Omental fat pad (tissue), 4 donors: ENCODE measurements at places on chromosomes 1 and 21.

DNA sequence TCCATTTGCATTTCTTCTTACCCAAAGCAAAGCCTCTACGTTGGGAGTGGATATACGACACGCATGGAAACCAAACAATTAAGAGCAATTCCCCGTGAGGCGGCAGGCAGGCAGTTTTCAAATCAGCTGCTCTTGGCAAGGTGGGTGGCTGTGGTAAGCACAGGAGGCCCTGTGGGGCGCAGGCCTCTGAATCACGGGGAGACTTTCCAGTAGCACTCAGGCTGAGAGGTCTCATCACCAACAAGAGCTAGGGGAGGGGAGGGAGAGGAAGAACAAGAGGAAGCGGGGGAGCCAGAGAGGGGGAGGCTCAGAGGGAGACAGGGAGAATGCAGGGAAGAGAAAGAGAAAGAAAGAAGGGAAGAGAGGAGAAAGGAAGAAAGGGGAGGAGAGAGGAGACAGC lies 56.4 kb downstream of the MT1HL1 start:
- no peak for DNase-seq

DNA sequence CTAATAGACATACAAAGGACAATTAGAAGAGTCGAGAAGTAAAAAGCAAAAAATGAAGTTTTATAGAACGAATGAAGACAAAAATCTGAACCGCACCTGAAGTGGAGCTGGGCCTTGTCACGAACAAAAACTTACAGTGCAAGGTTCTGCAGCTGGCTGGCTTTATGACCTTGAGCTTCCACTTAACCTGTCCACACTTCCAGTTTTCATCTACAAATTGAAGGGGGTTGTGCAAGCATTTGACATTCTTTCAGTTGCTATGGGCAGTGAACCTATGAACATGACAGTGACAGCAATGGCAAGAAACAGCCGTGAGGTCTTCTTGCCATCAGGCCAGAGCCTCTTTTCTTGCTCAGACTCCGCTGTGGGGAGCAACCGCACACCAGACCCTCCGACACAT lies 93.2 kb downstream of the DSCAM start:
- no peak for DNase-seq

DNA sequence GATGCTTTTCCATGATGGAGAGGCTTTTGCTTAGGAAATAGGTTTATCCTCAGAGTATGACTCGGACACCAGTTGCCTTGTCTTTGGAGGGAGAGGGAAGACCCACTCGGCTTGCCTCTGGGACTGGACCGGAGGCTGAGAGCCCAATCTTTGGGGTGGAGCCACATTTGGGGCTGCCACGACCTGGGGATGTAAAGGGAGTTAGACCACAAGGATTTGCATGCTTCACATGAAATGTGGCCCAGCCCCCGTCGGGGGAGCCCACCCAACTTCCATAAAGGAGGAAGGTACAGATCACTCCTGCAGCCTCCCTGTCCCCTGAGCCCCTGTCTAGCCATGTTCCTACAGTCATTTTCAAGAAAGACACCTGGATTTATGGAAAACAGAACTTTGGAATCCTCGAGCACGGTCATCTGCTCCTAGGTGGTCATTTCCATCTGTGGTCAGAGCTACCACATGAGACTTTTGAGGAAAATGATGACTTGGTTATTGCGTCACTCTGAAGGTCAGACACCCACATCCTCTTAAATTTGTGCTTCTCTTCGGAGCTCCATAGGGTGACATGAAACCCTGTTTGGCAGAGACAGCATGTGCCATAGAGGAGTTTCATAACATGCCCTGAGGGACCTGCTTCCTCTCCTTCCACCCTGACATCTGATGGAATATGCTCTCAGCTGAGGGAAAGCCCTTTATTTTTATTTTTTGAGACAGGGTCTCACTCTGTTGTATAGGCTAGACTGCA lies 99.4 kb upstream of the SLC45A1 start:
- no peak for DNase-seq

DNA sequence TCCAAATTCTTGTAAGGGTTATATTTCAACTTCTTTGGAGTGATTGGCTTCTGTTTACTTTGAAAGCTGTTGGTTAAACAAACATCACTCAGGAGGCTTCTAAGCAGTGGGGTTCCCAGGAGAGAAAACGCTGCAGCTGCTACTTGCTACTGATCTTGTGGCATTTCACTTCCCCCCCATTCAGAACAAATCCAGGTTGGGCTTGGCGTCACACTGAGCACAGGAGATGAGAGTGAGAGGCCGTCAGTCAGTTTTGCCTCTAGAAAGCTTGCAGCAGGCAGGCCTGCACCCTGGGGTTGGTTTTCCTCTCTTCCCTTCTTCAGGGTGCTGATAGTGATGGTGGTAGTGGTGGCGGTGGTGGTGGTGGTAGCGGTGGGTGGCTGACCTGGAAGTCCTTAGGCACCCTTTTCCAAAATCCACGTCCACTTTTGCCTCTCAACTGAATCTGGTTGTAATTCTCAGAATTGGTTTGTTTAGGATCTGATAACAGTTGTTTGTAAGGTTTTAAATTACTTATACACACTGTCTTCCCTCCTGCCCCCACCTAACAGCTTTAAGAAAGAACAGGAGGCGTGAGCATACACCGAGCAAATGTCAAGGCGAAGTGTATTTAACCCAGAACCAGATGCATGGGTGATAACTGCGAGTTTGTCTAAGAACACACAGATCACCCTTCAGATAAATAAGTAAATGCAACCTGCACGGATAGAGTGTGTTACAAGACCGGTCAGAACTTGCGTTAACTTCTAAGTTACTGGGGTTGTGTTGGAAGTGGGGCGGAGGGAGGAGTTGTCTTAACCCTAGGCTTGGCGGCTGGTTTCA lies 3.2 kb upstream of the PROX1 start:
- no peak for DNase-seq

DNA sequence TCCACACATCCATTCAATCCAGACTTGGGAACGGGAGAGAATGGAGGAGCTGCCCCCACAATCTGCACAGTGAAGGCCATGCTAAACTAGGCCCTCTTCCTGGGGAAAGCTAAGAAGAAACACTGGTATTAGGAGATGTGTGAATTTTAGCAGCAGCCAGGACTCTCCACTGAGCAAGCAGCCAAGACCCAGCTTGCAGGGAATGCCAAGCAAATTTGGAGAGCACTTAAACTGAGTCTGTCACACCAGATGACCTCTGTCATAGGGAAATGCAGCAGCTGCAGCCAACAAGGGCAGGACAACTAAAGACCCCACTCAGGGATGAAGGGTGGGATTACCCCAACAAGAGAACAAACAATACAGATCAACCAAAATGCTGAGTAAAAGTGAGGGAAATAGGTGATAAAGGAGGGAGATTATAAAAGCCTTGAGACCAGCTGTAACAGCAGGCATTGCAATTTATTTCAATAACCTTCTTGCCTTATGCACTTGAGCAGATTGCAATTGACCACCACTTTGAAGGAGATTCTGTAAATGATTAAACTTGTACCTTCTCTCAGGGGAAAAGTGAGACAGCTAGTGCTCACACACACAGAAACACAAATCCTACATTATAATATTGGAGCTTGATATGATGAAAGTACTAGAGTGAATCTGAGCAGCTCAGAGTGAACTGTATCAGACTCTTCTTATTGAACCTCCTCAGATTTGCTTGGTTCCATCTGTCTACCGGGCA lies 2.5 kb upstream of the CLCA1 start:
- no peak for DNase-seq

- no peak for DNase-seq
These were observed 97.2 kb downstream of the KCNN3 start for GRCh38 chr1:154772606-154773506.

- DNase-seq: no peak
These were observed 37.6 kb upstream of the GALNT2 start for GRCh38 chr1:230029244-230029941.

DNA sequence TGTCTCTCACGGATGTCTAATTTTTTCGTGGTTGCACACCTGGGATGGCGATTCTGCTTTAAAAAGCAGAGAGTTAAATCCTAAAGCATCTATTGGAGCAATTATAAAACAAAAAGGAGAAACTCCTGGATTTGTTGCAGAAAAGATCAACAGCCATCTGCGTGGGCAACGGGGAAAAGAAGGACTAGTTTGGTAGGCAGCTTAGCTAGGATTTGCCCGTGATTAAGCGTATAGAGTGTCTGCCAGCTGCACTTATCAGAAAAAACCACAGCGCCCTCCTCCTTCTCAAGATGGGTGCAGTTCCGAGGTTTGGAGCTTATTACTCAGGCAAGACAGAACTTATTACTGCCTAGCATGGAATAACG lies 526 bp upstream of the SLC25A24 start:
- no peak for DNase-seq

DNA sequence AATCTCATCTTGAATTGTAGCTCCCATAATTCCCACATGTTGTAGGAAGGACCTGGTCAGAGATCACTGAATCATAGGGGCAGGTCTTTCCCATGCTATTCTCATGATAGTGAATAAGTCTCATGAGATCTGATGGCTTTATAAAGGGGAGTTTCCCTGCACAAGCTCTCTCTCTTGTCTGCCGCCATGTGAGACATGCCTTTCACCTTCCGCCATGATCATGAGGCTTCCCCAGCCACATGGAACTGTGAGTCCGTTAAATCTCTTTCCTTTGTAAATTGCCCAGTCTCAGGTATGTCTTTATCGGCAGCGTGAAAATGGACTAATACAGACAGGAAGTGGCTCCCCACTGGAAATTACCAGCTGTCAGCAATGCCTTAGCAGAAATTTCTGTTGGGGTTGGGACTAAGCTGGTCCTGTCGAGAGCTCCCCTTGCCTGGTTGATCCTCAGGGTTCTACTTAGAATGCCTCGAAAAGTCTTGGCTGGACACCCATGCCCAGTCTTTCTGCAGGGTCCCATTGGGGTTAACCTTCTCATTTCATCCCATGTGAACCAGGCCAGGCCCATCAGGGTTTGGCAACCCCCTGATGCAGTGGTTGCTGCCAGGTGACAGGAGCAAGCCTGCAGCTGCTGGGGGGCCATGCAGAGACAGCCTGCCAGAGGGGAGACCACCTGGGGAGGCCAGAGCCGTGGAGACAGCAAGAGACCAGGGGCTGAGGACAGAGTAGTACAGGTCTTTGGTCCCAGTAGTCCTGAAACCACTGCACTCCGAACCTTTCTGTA lies 2.8 kb upstream of the ABCG1 start:
- no peak for DNase-seq

DNA sequence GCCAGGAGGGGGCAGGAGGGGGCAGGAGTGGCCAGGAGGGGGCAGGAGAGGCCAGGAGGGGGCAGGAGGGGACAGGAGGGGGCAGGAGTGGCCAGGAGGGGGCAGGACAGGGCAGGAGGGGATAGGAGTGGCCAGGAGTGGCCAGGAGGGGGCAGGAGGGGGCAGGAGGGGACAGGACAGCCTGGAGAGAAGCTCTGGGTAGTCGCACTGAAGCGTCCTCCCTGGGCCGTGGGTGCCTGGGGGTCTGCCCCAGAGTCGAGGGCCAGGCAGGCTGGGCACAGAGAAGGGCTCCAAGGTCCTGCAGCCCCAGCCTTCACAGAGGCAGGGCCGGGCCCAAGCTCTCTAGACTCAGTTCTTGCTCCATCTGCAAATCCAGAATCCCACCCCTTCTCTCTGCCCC lies 22.9 kb downstream of the MEGF6 start:
- no peak for DNase-seq

- no peak for DNase-seq
These were observed 4.9 kb downstream of the DNTTIP2 start for GRCh38 chr1:93874025-93874651.

DNA sequence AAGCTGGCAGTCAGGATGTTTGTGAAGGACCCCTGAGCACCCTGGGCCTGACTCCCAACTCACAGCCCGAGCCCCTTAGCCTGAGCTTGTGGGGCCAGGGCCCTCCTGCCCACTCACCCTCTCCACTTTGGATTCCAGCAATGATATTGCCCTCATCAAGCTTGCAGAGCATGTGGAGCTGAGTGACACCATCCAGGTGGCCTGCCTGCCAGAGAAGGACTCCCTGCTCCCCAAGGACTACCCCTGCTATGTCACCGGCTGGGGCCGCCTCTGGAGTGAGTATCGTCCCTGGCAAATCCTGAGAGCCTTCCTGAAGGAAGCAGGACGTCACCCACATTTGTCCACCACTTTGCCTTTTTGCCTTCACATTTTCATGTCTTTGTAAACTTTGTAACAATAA lies 5.0 kb downstream of the CTRC start:
- DNase-seq: no peak

- DNase-seq: peak; percentile 70
These were observed at the start of gene RASSF5 for GRCh38 chr1:206507284-206508129. Gene RASSF5, plus strand, starts transcription at chr1:206507531. Its CDS starts 72 bp downstream, at chr1:206507603.

- no peak for DNase-seq
These were observed 23.3 kb downstream of the NAV1 start for GRCh38 chr1:201562257-201562656.

DNA sequence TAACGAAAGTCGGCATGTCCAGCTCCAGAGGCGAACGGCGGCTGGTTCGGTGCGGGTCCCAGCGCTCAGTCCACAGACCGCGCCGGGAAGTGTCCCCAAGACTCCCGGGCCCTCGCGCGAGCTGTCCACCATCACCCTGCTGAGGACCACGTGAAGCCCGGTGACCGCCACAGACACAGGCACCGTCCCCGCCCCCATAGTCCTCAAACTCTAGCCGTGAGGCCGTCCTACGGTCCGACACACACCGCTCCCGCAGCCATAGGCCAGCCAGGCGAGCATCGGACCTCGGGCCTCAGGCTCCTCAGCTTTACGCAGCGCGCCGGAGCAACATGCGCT lies 535 bp downstream of the SETD4 start:
- peak; percentile 30 for DNase-seq

DNA sequence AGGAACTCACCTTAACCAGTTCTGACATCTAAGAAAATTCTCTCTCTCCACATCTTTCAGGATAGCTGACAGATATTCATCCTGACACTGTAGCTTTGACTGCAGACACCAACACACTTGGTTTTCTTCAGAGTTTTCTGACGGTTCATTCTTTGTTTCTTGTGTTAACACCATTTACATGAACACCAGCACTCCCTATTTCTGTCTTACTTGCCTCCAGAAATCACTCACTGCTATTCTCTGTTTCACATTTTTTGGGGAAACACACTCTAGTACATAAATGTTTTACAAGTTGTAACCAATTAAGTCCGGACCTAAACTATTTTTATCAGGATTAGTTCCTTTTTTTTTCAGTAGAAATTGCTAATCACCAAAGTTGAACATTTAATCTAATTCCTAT lies 15.4 kb downstream of the FLVCR1 start:
- DNase-seq: no peak

DNA sequence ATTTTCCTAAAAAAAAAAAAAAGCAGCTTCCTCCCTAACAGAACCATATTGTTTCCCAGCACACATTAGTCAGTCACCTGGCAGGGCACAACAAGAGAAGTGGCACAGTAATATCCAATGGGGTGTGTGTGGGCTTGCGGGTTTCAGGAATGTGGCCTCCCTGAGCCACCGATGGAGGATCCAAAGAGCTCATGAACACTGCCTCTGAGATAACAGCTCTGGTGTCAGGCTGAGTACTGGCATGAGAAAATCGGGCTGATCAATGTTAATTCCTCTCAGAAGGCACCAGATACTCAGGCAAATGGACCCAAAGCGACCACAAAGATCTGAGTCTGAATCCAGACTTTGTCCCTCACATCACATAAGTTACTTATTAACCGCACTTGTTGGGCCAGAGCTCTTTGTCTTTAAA lies 2.2 kb upstream of the LYPD8 start:
- no peak for DNase-seq

GRCh38 chr1:198880818-198881597 lies 242.2 kb downstream of the PTPRC start:
- no peak for DNase-seq

GRCh38 chr21:20424943-20425342 lies 573.3 kb upstream of the NCAM2 start:
- no peak for DNase-seq

- no peak for DNase-seq
These were observed 32.9 kb downstream of the IFI44 start for GRCh38 chr1:78682496-78682895.
